ENCODE measurements at places on chromosomes 12 and 14. TPM values are rescaled to one million over a fixed set of nuclear protein-coding genes. Genes with fewer than 3 reads are reported as not detected.

- DNase-seq = no peak
Measured at GRCh38 chr12:102069707-102070106, 7.9 kb upstream of the WASHC3 start.

Gene EML1
- total RNA-seq = 94.7 TPM

DNA sequence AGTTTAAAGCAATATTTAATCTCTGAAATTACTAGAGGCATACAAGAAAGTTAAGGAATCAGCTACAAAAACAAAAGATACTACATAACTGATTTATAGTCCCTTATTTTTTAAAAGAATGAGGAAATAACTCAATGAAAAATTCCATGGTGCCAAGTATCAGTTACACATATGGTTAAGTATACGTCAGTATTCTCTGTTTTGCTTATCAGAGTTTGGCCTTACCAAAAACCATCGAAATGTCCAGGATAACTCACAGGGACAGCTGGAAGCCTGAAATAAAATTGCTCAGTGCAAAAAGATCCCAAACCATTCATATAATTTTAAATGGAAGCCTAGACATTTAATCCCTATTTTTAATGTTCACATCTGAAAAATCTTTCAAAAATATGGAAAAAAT is 3.6 kb downstream of the CFL2 start:
- DNase-seq = no peak

- no peak for DNase-seq
Measured at GRCh38 chr12:104510873-104511440, 54.2 kb downstream of the CHST11 start.
